ENCODE measurements at places on chromosomes 7 and 10. TPM values are rescaled to one million over a fixed set of nuclear protein-coding genes. Genes with fewer than 3 reads are reported as not detected.

GRCh38 chr10:114576716-114577115, 81.4 kb downstream of the ABLIM1 start:
- H3K4me1 ChIP-seq: no peaks in the 10 kb centered on the region
- H3K27ac ChIP-seq: no peak overlapping the region
- DNase-seq: no peak
- no peak overlapping the region for H3K4me3 ChIP-seq
- H3K36me3 ChIP-seq: no peaks in the 10 kb centered on the region

DNA sequence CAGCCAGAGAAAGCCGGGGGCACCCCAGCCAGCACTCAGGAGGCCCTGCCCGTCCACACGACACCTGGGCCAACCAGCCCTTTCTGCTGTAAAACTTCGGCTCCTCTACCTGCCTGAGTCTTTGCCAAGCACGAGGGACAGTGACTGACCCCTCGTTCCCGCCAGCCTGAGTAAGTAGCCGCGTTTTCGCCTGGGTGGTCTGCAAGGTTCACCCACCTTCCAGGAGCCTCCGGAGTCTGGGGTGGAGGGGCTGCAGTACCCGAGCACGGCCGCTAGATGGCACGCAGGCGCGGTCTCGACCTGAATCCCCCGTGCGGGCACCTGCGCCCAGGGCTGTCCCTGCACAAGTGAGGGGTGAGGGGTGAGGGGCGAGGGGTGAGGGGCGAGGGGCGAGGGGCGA, 192.7 kb downstream of the PTPRN2 start:
- no peaks in the 10 kb centered on the region for H3K36me3 ChIP-seq
- no peak for DNase-seq
- no peak overlapping the region for H3K27ac ChIP-seq

DNA sequence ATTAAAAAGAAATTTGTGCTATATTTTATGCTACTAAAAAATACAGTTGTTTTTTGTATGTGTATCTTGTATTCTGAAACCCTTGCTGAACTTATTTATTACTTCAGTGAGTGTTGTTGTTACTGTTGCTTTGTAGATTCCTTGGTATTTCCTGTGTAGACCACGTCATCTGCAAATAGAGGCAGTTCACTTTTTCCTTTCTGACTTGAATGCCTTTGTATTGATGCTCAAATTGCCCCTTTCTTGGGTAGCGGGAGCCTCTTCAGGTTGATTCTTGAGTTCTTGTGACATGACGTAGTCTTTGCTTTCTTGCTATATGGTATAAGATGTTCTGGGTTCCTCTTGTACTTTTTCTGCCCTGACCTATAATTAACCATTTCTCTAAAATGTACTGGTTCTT, 504.1 kb downstream of the SDK1 start:
- H3K36me3 ChIP-seq: no peaks in the 10 kb centered on the region
- H3K4me3 ChIP-seq: no peak overlapping the region
- no peaks in the 10 kb centered on the region for H3K4me1 ChIP-seq
- no peak overlapping the region for H3K27ac ChIP-seq

GRCh38 chr7:14762561-14762960, 140.0 kb downstream of the DGKB start:
- no peak overlapping the region for H3K27ac ChIP-seq
- no peak for DNase-seq
- no peak overlapping the region for H3K4me3 ChIP-seq

GRCh38 chr7:131591687-131592319, 35.4 kb upstream of the PODXL start:
- no peaks in the 10 kb centered on the region for H3K36me3 ChIP-seq
- H3K27ac ChIP-seq: no peak overlapping the region

GRCh38 chr10:79246606-79247275, 100.5 kb upstream of the PPIF start:
- no peaks in the 10 kb centered on the region for H3K27me3 ChIP-seq
- peak; percentile 97 for DNase-seq
- peak overlapping the region; percentile 77 for H3K27ac ChIP-seq
- peaks cover 10% of the 10 kb centered on the region for H3K36me3 ChIP-seq
- peaks cover 59% of the 10 kb centered on the region for H3K4me1 ChIP-seq

DNA sequence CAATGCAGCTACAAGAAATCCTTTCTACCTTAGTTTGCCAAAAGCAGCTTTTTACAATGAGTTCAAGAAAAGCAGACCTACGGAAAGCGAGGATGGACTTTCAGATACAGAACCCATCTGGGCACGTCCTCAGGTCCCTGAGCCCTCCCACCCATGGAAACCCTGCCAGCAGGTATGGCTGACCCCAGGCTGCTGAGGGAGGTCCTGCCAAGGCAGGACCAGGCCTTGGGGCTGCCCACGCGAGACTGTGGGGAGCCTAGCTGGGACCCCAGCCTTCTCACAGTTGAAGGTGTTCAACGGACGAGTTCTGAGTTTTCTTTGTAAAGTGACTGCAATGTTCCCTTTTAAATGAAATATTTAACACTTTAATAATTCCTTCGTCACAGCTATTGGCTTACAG, 245.0 kb downstream of the MGMT start:
- H3K4me1 ChIP-seq: peaks cover 9% of the 10 kb centered on the region
- DNase-seq: no peak
- H3K4me3 ChIP-seq: no peak overlapping the region
- no peaks in the 10 kb centered on the region for H3K36me3 ChIP-seq
- H3K27me3 ChIP-seq: no peaks in the 10 kb centered on the region

DNA sequence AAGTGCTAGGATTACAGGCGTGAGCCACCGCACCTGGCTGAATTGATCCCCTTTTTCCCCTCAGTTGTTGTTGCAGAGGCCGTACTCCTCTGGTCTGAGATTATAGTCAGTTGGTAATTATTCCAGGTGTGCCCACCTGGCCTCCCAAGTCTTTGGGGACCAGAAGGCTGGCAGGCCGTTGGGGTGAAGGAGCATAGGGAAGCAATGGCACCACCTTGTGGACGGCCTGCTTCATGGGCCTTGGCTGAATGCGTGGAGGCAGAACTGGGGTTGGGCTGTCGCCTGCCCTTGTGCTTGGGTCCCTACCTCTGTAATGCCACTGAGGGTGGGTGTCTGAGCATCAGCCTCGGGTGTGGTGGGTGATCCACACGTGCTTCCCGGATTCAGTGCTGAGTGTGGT, 125.7 kb downstream of the RGS10 start:
- no peak overlapping the region for H3K27ac ChIP-seq
- H3K36me3 ChIP-seq: no peaks in the 10 kb centered on the region
- H3K4me3 ChIP-seq: no peak overlapping the region
- peak; percentile 97 for DNase-seq
- H3K4me1 ChIP-seq: peaks cover 3% of the 10 kb centered on the region

GRCh38 chr7:44161371-44161770, 20.2 kb upstream of the MYL7 start:
- DNase-seq: no peak
- H3K36me3 ChIP-seq: no peaks in the 10 kb centered on the region
- no peaks in the 10 kb centered on the region for H3K27me3 ChIP-seq

GRCh38 chr10:7826971-7827370, 8.7 kb downstream of the TAF3 start:
- no peaks in the 10 kb centered on the region for H3K4me1 ChIP-seq
- H3K27ac ChIP-seq: no peak overlapping the region
- no peak overlapping the region for H3K4me3 ChIP-seq
- H3K27me3 ChIP-seq: no peaks in the 10 kb centered on the region

DNA sequence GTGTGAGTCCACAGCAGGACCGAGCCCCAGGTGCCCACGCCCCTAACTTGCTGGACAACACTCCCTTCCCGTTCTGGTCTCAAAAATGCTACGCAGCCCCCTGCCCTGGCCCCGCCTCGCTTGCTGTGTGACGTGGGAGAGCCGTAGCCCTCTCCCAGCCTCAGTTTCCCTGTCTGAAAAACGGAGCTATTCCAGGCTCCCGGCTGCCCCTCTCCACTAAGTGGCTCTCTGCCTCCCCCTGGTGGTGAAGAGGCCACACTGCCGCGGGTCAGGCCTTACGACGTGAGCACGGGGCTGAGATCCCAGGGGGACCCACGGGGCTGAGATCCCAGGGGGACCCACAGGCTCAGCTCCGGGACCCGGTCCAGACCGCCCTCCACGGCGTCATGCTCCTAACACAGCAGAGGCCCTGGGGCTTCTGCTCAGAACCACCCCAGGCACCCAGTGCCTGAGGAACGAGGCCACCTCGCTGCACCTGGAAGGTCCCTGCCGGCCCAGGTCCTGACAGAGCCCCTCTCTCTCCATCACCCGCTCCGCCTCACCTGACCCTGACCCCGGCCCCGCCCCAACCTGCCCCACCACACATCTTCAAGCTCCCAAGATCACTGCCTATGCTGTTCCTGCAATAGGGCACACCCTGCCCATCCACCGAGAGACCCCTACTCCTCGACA, 26.7 kb downstream of the MICALL2 start:
- no peak overlapping the region for H3K27ac ChIP-seq
- peaks cover 6% of the 10 kb centered on the region for H3K4me1 ChIP-seq
- peaks cover 10% of the 10 kb centered on the region for H3K36me3 ChIP-seq
- no peak overlapping the region for H3K4me3 ChIP-seq

DNA sequence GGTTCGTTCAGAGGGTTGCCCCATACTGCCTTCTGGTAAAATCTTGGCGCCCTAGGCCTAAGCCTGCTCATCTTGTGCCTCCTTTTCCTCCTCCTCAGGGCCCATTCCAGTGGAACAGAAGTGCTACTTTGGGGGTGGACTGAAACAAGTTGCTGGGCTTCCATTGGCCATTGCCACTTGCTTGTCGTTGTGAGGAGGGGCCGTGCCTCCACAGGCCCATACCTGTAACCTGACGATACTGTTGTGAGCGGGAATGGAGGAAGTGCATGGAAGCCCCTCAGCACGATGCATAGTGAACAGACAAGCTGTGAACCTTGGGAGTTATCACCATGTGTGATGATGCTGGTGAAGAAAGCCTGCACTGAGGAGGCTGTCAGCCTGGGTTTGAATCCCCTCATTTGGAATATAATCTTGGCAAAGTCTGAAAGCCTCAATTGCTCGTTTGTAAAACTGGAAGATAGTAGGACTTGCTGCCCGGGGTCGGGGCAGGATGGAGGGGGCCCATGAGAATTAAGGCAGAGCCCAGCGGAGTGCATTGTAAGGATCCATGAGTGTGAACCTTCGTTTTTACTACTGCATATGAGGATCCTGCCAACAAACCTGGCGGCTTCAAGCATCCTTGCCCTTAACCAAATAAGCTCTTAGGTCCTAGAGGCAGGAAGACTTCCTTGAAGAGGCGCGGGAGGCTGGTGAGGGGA, 671 bp upstream of the PAPSS2 start:
- peaks cover 47% of the 10 kb centered on the region for H3K4me1 ChIP-seq
- H3K36me3 ChIP-seq: peaks cover 7% of the 10 kb centered on the region
- peak overlapping the region; percentile 13 for H3K27ac ChIP-seq
- no peak for DNase-seq
- peak overlapping the region; percentile 95 for H3K4me3 ChIP-seq

GRCh38 chr10:57420881-57421280, 846.8 kb downstream of the IPMK start:
- H3K4me3 ChIP-seq: no peak overlapping the region
- no peaks in the 10 kb centered on the region for H3K4me1 ChIP-seq
- no peak for DNase-seq
- no peak overlapping the region for H3K27ac ChIP-seq
- H3K27me3 ChIP-seq: no peaks in the 10 kb centered on the region
- no peaks in the 10 kb centered on the region for H3K36me3 ChIP-seq

Gene SPDYE16
- total RNA-seq: 0.36 TPM

Gene TMEM213
- not detected for total RNA-seq

Gene PRKRIP1
- 14.5 TPM for total RNA-seq

Gene ASB15
- not detected for total RNA-seq

Gene GIGYF1
- 29.3 TPM for total RNA-seq

Gene LGI1
- total RNA-seq: 0.29 TPM

Gene CALHM1
- total RNA-seq: not detected

Data from osteoblast (primary cell).